B cell (primary cell): ENCODE measurements at places on chromosomes 5 and 9.

- no peak overlapping the region for H3K4me3 ChIP-seq
- no peaks in the 10 kb centered on the region for H3K36me3 ChIP-seq
- H3K27me3 ChIP-seq = no peaks in the 10 kb centered on the region
- no peak overlapping the region for H3K27ac ChIP-seq
Measured at GRCh38 chr5:112025757-112026156, 268.8 kb upstream of the NREP start.

DNA sequence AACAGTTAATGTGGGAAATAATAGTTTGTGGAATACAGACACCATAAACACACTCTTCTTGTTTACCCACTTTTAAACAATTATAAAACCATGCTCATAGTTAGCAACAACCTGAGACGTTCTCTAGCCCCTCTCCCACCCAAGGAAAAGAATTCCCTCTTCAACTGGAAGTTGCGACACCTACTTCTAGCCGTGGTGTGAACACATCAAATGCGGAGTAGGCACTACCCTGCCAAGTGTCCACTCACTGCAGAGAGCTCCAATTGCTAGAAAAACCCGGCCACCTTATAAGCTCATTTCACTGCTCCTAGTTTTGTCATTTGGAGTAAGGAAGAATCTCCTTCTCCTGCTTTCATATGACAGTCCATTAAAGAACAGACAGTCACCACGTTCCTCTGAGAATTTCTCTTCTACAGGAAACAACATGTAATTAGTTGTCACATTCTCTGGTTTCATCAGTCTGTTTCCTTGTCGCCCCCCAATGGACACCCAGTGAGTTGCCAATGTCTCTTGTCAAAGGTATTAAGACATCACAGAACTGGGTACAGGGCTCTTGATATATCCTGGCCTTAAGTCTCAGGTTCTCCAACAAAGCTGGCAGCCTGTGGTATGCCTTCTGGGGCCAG is 47.3 kb downstream of the PRLR start:
- DNase-seq = no peak
- no peaks in the 10 kb centered on the region for H3K36me3 ChIP-seq
- no peaks in the 10 kb centered on the region for H3K27me3 ChIP-seq
- H3K27ac ChIP-seq = no peak overlapping the region
- H3K4me3 ChIP-seq = no peak overlapping the region

DNA sequence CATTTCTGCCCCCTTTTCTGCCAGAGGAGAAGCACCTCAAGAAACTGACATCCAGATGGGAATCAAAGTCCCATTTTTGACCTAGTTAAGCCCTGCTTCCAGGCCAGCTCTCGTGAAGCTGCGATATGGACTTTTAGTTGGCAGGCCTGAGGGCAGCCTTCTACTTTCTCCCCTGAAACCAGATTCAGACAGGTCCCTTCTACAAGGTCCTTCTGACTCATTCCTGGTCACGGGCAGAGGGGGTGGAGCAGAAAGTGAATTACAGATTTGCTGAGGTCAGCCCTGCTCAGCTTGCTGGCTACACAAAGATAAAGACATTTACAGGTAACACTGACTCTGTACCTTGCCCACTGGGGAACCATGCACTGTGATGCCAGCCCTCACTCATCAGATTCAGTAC is 52.8 kb upstream of the TUT7 start:
- no peak overlapping the region for H3K4me3 ChIP-seq
- DNase-seq = no peak
- H3K27me3 ChIP-seq = no peaks in the 10 kb centered on the region
- H3K4me1 ChIP-seq = no peaks in the 10 kb centered on the region
- H3K36me3 ChIP-seq = no peaks in the 10 kb centered on the region

DNA sequence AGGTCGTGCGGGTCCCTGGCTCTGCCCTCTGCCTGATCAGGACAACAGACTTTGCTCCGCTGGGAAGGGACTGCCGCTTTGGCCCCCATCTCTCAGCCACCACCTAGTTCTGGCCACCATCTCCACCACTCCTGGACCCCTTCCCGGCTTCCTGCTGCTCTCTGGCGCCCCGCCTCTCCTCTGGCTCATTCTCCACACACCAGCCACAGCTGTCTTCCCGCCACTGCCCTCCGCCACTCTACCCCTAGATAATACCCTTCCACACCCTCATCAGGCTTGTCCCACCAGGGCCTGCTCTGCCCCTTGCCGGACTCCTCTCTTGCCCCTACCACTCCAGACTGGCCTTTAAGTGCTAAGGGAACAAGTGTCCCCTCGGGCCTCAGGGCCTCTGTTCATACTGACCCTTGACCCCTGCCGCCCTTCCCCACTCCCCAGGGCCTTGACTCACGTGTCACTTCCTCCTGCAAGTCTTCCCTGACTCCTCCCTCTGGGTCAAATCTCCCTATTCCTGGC is 3.0 kb upstream of the CDX1 start:
- H3K27ac ChIP-seq = no peak overlapping the region
- no peaks in the 10 kb centered on the region for H3K36me3 ChIP-seq
- H3K27me3 ChIP-seq = no peaks in the 10 kb centered on the region
- H3K4me1 ChIP-seq = peaks cover 12% of the 10 kb centered on the region

- no peak overlapping the region for H3K4me3 ChIP-seq
- H3K4me1 ChIP-seq = no peaks in the 10 kb centered on the region
- H3K27me3 ChIP-seq = no peaks in the 10 kb centered on the region
- H3K27ac ChIP-seq = no peak overlapping the region
- H3K36me3 ChIP-seq = no peaks in the 10 kb centered on the region
Measured at GRCh38 chr9:137959641-137960411, 82.2 kb downstream of the CACNA1B start.

GRCh38 chr5:40046792-40047191 is 622.0 kb upstream of the DAB2 start:
- no peaks in the 10 kb centered on the region for H3K27me3 ChIP-seq
- peaks cover 17% of the 10 kb centered on the region for H3K4me1 ChIP-seq
- no peaks in the 10 kb centered on the region for H3K36me3 ChIP-seq
- H3K4me3 ChIP-seq = no peak overlapping the region

DNA sequence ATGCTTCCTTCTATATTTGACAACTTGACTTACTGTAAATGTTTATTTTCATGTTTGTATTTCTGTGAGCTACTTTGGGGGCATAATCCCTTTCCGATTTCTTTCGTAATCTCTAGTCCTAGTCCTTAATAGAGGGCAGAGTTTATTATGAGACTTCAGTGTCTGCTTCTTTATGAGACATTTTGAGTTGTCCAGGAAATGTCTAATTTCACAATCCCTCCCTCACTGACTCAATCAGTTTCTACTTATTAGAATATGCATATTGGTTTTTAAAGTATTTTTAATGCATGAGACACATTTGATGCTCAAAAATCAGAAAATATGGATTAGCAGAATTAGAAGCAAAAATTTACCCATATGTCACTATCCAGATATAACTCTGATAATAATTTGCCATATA is 160.9 kb downstream of the FOCAD start:
- no peaks in the 10 kb centered on the region for H3K4me1 ChIP-seq
- H3K36me3 ChIP-seq = no peaks in the 10 kb centered on the region
- no peak overlapping the region for H3K27ac ChIP-seq
- DNase-seq = no peak
- no peaks in the 10 kb centered on the region for H3K27me3 ChIP-seq

DNA sequence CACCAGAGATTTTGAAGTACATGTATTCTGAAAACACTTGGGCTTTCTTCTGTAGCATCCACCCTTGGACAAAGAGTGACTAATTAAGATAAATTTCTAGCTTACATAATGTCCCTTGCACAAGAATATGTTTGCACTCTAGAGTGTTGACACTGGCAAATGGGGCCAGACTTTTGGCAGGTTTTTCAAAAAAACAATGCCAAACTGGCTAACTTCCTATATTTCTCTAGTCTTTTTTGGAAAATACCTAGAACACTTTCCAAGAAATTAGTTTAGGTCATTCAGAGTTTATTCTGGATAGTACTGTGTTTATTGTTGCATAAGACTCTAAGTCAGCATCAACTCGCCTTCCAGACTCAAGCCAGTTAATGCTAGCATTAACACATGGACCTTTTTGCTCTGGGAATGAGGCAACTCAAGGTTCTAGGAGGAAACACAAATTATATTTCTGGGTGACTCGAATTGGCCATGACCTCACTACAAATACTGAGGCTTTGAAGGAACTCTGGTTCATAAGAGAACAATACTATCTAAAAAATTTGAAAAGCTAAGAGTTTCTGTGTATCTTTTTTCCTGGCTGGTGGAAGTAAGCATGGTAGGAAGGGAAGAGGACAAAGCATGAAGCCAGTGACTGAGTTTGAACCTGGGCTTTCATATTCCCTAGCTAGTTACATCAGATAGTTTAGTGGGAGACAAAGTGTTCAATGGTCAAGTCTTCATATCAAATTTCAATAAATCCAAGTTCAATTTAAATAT is 101.6 kb downstream of the NREP start:
- DNase-seq = no peak
- H3K27me3 ChIP-seq = no peaks in the 10 kb centered on the region
- H3K4me1 ChIP-seq = no peaks in the 10 kb centered on the region
- H3K27ac ChIP-seq = no peak overlapping the region
- H3K36me3 ChIP-seq = no peaks in the 10 kb centered on the region

GRCh38 chr5:67378256-67378655 is 181.7 kb upstream of the CD180 start:
- H3K4me1 ChIP-seq = no peaks in the 10 kb centered on the region
- H3K36me3 ChIP-seq = no peaks in the 10 kb centered on the region
- no peaks in the 10 kb centered on the region for H3K27me3 ChIP-seq
- DNase-seq = no peak
- H3K27ac ChIP-seq = no peak overlapping the region
- H3K4me3 ChIP-seq = no peak overlapping the region

DNA sequence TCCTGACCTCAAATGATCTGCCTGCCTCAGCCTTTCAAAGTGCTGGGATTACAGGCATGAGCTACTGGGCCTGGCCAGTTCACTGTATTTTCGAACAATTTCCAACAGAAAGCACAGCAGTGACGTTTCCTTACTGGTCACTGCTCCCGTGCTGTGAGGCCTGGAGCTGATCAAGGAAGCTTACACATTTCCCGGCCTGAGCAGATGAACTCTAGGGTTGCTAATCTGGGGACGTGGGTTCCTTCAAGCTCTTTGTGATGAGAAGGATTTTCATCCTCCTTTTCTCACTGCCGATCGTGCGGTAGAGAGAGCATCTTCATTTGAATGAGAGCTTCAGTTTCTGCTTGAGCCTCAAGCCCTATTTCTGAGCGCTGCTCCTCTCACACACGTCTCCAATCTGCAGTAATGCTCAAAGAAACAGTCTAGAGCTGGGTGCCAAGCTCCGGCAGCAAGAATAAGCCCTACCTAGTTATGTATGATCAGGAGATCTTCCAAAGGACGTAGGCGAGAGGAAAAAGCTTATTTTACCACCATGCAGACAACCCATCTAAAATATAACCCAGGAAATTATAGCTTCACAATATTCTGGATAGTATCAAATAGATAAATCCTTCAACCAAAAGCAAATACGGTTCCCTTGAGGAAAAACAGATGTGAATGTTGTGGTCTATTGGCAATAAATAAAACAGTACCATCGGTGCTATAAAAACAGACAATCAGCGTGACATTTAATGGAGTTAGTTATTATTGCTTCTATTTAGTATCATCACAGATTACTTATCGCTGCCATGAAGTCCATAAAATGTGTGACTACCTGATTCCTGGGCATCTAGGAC is 7.3 kb upstream of the SPATA24 start:
- H3K4me1 ChIP-seq = peaks cover 22% of the 10 kb centered on the region
- no peak for DNase-seq
- no peak overlapping the region for H3K4me3 ChIP-seq

DNA sequence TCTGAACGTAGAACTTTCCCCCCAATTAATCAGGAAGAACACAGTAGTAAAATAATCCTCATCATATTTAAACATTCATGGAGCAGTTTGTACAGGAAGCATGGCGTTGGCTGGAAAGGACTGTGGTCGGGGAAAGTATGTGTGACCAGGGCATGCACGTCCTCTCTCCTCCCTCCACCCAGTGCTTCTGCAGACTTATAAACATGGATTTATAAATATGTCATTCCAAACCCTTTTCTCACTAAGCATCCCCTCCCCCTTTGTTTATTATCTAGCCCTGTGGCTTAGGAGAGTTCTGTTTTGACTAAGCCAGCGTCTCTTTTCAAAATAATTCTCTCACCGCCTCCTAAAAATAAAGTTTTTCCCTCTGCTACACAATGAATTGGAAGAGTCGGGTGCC is 70.4 kb upstream of the DAP start:
- no peak overlapping the region for H3K27ac ChIP-seq
- H3K36me3 ChIP-seq = no peaks in the 10 kb centered on the region
- H3K4me1 ChIP-seq = peaks cover 2% of the 10 kb centered on the region
- no peaks in the 10 kb centered on the region for H3K27me3 ChIP-seq
- H3K4me3 ChIP-seq = no peak overlapping the region

DNA sequence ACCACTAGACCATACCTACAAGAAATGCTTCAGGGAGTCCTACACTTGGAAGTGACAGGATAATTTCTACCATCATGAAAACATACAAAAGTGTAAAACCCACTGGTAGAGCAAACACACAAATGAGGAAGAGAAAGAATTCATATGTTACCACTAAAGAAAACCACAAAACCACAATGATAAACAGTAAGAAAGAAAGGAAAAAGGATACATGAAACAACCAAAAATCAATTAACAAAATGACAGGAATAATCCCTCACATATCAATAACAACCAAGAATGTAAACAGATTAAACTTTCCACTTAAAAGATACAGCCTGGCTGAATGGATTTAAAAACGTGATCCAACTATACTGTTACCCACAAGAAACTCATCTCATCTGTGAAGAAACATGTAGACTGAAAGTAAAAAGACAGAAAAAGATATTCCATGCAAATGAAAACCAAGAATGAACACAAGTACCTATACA is 83.4 kb downstream of the LPAR1 start:
- peaks cover 7% of the 10 kb centered on the region for H3K4me1 ChIP-seq
- H3K36me3 ChIP-seq = no peaks in the 10 kb centered on the region
- no peak overlapping the region for H3K4me3 ChIP-seq
- H3K27me3 ChIP-seq = no peaks in the 10 kb centered on the region

DNA sequence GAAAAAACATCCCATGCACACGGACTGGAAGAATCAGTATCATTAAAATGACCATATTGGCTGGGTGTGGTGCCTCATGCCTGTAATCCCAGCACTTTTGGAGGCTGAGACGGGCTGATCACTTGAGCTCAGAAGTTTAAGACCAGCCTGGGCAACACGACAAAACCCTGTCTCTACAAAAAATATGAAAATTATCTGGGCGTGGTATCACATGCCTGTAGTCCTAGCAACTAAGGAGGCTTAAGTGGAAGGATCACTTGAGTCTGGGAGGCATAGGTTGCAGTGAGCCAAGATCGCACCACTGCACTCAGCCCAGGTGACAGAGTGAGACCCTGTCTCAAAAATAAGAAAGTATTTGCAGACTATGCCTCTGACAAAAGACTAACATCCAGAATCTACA is 68.4 kb downstream of the TTC39B start:
- no peaks in the 10 kb centered on the region for H3K36me3 ChIP-seq
- H3K4me1 ChIP-seq = peaks cover 12% of the 10 kb centered on the region
- H3K27ac ChIP-seq = no peak overlapping the region
- DNase-seq = no peak

DNA sequence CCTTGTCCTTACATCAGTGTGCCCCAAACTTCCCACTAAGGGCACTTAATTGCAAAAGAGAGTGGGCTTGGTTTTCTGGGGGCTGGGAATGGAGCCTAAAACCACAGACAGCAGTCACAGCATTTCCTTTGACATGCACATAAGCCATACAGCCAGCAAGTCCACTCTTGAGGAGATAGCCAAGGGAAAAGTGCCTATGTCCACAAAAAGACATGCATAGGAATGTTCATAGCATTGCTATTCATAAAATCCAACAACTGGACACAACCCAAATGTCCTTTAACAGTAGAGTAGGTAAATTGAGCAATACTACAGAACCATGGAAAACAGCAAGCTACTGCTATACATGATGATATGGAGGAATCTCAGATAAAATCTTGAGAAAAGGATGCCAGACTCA is 11.7 kb upstream of the FAT2 start:
- H3K27me3 ChIP-seq = peaks cover 7% of the 10 kb centered on the region
- DNase-seq = no peak
- no peaks in the 10 kb centered on the region for H3K36me3 ChIP-seq
